ENCODE measurements at places on chromosomes 16 and 17.
A peak's percentile ranks its signal among the peaks of the same experiment; 100 is the strongest.

- no peaks in the 10 kb centered on the region for H3K27me3 ChIP-seq
- H3K36me3 ChIP-seq, result no peaks in the 10 kb centered on the region
- H3K4me1 ChIP-seq, result no peaks in the 10 kb centered on the region
- DNase-seq, result no peak
- no peak overlapping the region for H3K4me3 ChIP-seq
Measured at GRCh38 chr16:57007530-57007929, 18.2 kb downstream of the NLRC5 start.

GRCh38 chr17:1705004-1705403 is 5.2 kb downstream of the TLCD2 start:
- no peak overlapping the region for H3K27ac ChIP-seq
- no peaks in the 10 kb centered on the region for H3K36me3 ChIP-seq
- DNase-seq, result no peak
- no peaks in the 10 kb centered on the region for H3K27me3 ChIP-seq

- no peak overlapping the region for H3K27ac ChIP-seq
- DNase-seq, result no peak
- H3K4me3 ChIP-seq, result no peak overlapping the region
- no peaks in the 10 kb centered on the region for H3K27me3 ChIP-seq
Measured at GRCh38 chr17:70095455-70095854, 20.4 kb downstream of the KCNJ16 start.

- H3K4me3 ChIP-seq, result no peak overlapping the region
- DNase-seq, result peak; percentile 78
- no peak overlapping the region for H3K27ac ChIP-seq
- H3K36me3 ChIP-seq, result no peaks in the 10 kb centered on the region
- H3K4me1 ChIP-seq, result no peaks in the 10 kb centered on the region
- H3K27me3 ChIP-seq, result no peaks in the 10 kb centered on the region
Measured at GRCh38 chr16:23729503-23730424, 16.7 kb upstream of the ERN2 start.

DNA sequence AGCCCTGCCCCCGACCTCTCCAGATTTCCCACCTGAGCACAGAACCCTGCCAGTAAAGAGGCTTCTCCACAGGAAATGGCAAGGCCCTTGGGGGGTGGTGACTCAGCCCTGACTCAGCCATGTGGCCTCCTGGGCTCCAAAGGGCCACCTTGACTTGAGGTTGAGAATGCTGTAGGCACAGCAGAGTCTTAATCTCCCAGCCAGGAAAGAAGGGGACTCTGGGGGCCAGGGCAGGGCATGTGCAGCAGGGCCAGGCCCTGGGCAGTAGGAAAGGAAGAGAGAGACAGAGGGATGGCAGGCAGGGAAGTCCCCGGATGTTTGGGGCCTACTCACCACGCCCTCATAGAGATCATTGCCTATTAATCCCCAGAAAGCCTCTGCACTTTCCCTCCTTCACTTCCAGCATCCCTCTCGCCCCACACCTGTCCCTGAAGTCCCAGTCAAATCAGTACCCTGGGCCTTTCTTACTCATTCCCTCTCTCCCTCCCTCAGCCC is 4.8 kb upstream of the ITGA3 start:
- no peak overlapping the region for H3K27ac ChIP-seq
- H3K36me3 ChIP-seq, result no peaks in the 10 kb centered on the region
- peaks cover 16% of the 10 kb centered on the region for H3K4me1 ChIP-seq

DNA sequence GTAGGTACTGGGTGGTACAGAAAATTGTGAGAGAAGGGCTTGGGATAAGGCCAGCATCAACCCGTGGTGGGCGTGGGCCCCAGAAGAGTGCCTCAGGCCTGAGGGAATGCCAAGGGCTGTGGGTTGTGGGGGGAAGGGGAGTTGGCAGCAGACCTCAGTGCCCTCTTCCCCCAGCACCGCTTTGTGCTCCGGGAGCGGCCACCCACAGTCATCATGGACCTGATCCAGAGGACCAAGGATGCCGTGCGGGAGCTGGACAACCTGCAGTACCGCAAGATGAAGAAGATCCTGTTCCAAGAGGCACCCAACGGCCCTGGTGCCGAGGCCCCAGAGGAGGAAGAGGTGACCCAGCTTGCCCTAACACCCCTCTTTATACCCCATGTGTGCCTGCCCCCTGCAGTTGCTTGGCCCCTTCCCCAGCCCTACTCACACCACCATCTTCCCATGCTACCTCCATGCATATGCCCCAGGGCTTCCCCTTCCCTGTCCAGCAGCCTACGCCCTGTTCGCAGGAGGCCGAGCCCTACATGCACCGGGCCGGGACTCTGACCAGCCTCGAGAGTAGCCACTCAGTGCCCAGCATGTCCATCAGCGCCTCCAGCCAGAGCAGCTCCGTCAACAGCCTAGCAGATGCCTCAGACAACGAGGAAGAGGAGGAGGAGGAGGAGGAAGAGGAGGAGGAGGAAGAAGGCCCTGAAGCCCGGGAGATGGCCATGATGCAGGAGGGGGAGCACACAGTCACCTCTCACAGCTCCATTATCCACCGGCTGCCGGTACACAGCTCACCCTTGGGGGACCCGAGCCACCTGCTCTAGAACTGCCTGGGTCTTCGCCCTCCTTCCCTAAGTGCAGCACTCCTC is 9.1 kb downstream of the TAOK2 start:
- H3K27me3 ChIP-seq, result no peaks in the 10 kb centered on the region
- no peak for DNase-seq
- H3K4me1 ChIP-seq, result no peaks in the 10 kb centered on the region
- peaks cover 91% of the 10 kb centered on the region for H3K36me3 ChIP-seq
- H3K4me3 ChIP-seq, result no peak overlapping the region

GRCh38 chr17:39069114-39069756 is 82.2 kb downstream of the PLXDC1 start:
- no peaks in the 10 kb centered on the region for H3K27me3 ChIP-seq
- peaks cover 3% of the 10 kb centered on the region for H3K4me1 ChIP-seq
- H3K36me3 ChIP-seq, result no peaks in the 10 kb centered on the region

All from endodermal cell (in vitro differentiated cells).